ENCODE measurements at places on chromosomes 5 and 9.

GRCh38 chr9:73441890-73442818, 290.5 kb downstream of the ANXA1 start:
- DNase-seq: no peak

DNA sequence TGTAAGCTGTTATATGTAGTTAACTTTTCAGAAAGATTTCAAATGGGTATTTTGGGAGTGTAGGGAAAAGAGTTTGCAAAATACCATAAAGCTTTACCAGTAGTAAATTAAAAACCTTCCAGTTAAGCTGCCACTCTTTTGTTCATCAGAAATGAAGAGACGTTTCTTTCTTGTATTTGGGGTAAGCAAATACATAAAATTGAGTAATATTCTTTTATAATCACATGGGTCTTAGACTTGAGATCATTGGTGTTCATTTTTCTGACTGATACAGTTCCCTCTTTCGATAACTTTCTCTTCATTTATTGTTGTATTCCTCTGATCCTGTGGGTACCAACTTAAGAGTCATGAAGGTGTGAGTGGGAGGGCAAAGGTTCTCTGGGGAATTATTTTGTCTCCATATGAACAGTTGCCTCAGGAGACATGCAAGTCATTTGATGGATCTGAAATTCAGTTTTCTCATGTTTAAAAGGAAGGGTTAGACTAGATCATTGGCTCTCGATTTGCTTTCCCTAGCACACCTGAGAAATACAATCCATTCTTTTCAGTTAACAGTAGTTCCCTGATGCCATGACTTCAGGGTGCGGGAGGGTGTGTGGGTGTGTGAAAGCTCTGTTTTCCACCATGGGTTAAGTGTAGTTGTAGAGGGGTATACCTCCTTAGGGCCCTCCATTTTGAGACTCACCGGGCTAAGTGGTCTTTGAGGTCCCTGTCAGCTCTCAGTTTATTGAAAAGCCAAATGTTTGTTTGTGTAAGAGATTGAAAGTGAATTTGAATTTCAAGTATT, 47.7 kb downstream of the CNTRL start:
- no peak for DNase-seq

- peak; percentile 14 for DNase-seq
Observed at GRCh38 chr9:2158766-2159430, 143.8 kb downstream of the SMARCA2 start.

DNA sequence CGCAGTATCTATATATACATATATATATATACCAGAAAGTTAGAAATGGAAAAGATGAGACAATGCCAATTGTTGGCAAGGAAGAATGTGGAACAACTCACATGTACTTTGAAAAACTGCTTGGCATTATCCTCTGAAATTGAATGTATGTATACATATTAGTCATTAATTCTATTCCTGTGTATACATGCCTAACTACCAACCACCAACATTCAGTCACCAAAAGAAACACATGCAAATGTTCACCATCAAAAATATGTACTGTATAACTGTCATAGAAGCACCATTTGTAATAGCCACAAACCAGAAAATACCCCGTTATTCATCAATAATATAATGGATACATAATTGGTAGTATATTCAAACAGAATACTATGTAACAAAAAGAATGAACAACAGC, 330.2 kb upstream of the GRAMD2B start:
- DNase-seq: no peak

DNA sequence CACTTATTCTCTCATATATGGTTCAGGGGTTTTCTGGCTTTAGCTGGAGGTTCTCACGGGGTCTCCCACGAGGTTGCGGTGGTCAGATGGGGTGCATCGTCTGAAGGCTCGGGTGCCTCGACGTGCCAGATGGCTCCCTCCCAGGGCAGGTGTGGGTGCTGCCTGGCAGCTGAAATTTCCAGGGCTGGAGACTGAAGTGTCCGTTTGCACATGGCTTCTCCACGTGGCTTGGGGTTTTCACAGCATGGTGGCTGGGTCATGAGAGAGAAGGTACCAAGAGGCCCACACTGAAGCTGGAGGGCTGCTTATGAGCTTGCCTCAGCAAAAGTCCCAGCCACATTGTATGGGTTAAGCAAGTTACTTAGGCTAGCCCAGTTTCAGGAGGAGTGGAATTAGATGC, 218.6 kb downstream of the AGTPBP1 start:
- DNase-seq: no peak

- no peak for DNase-seq
Observed at GRCh38 chr9:32004431-32005076, 379.9 kb upstream of the ACO1 start.

- DNase-seq: peak; percentile 97
Observed at GRCh38 chr5:87944553-87945285, 323.9 kb downstream of the TMEM161B start.

- DNase-seq: no peak
Observed at GRCh38 chr9:98222885-98223691, 30.7 kb upstream of the CORO2A start.

GRCh38 chr5:32707418-32707997, 3.6 kb upstream of the NPR3 start:
- DNase-seq: no peak

DNA sequence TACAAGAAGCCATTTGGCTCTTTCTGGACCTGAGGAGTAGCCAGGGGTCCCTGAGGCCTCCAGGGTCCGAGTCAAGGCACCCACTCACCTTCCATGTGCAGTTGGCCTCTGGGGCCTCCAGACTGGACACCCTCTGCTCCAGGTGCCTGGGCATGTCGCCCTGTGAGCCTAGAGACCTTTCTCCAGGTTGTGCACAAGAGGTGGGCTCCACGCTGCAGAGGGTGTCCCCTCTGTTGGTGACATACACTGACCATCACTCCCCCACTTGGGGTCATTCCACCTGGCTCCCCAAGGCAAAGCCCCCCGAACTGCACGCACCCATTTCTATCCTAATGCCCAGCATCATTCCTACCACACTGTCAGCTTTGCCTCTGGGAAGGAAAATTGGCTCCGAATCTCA, 48.8 kb downstream of the RASGEF1C start:
- DNase-seq: no peak

- no peak for DNase-seq
Observed at GRCh38 chr5:180027459-180028089, 44.0 kb downstream of the RNF130 start.

DNA sequence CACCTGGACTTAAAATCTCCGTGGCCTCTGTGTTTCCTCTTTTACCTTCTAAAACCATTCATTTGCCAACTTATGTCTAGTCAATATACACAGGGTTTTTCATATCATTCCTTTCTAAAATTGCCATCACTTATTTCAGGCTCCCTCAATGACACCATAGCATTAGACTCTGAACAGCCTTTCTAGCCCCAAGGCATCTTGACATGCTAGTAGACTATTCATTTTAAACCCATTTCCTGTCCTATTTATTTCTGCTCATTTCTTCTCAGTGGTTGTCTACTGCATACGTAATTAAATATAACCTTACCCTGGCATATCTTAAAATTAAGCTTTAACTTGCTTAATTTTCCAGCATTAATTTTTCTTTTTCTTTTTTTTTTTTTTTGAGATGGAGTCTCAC, 83.2 kb downstream of the PHAX start:
- no peak for DNase-seq

DNA sequence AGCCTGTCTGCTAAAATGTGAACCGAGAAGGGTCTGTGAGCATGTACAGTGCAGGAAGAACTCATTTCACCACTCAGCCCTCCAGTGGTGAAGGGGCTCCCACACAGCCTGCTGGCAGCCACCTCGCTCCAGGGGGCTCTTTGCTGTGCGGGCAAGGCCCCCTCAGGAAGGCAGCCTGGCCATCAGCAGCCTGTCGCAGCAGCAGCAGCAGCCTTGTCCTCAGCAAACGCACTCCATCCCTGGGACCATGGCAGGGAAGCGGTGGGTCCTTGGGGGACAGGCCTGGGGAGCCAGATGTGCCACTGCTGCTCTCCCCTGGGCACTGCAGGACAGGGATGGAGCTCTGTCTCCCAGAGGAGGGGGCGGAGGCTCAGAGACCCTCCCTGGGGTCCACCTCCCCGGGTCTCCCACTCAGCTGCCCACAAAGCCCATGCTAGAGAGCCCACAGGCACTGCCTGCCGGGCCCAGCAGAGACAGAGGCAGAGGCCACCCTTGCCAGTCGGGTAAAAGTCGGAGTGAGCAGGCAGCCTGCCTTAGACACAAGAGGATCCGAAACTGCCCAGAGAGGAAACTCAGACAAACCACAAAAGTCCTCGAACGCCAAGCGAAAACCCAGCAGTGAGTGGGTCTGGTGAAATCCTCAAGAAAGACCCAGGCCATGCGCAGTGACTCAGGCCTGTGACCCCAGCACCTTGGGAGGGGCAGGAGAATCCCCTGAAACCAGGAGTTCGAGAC, 8.0 kb downstream of the BRD3 start:
- DNase-seq: peak; percentile 47

GRCh38 chr5:68798877-68799843, 294.7 kb upstream of the SLC30A5 start:
- DNase-seq: peak; percentile 38

DNA sequence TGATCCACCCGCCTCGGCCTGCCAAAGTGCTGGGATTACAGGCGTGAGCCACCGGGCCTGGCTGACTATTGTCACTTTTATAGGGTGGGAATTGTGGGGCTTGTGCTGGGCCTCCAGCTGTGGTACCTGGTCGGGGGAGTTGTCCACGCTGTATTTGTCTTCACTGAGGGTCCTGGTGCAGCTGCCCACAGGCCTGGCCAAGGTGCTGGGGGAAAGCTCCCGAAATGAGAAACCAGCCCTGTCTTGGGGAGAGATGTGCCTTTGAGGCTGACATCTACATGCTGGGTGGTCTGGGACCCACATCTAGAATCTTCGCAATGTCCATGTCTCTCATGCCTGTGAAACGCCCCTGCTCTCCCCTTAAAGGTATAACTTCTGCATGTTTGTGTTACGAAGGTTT, 2.6 kb downstream of the EXOC3 start:
- no peak for DNase-seq

DNA sequence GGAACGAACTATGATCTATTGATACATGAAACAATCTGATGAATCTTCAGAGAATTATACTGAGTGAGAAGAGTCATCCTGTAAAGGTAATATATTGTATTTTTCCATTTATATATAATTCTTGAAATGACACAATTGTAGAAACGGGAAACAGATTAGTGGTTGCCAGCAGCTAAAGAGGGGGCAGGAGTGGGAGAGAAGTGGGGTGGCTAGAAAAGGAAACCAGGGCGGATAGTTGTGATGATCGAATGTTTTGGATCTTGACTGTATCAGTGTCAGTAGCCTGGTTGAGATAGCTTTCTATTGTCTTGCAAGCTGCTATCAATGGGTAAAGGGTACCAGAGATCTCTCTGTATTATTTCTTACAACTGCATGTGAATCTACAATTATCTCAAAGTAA, 17.7 kb upstream of the RAPGEF1 start:
- DNase-seq: no peak

DNA sequence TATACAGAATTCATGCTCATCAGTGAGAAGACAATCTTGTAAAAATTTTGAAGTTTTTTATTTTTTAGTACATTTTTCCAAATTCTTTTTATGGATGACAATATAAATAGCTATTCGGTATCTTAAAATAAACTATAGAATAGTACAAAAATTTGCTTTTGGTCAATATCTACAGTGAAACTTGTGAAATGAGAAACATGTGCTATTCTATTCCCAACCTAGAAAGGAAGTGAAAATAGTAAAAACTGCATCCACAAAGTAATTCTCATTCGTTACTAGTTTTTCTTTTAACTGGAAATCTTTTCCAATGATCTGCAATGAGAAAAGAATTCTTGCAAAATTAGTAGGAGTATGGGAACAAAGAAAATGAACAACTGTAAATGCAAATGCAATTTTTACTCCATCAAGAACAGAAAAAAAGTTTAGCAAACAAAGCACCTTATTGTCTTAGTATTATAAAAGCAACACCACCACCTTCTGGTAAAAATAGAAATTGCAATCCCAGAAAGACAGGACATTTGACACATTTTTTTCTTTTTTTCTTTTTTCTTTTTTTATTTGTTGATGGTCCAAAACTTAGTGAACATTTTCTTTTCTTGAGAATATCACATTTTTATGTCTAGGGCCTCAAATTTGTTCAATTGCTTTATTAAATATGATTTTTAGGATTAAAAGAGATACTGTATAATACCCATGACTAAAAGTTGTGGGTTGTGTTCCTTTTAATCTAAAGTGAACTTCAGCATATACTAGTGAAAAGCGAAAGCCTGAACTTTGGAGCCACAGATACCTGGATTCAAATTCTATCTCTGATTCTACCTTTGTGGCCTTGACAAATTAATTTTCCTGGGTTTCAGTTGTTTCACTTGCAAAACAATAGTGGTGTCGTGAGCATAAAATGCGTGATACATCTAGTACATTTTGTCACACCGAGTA, 72.3 kb downstream of the SLCO4C1 start:
- DNase-seq: no peak

GRCh38 chr5:72187388-72188075, 80.3 kb downstream of the MAP1B start:
- no peak for DNase-seq

DNA sequence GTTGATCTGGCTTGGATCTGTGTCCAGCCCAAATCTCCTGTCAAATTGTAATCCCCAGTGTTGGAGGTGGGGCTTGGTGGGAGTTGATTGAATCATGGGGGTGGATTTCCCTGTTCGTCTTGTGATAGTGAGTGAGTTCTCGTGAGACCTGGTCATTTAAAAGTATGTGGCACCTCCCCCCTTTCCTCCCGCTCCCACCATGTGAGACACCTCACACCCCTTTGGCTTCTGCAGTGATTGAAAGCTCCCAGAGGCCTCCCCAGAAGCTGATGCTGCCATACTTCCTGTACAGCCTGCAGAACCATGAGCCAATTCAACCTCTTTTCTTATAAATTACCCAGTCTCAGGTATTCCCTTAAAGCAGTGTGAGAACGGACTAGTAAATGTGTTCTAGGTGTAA, 117.3 kb upstream of the PTCH1 start:
- DNase-seq: no peak

- no peak for DNase-seq
Observed at GRCh38 chr5:89372176-89372575, 489.2 kb upstream of the MEF2C start.

DNA sequence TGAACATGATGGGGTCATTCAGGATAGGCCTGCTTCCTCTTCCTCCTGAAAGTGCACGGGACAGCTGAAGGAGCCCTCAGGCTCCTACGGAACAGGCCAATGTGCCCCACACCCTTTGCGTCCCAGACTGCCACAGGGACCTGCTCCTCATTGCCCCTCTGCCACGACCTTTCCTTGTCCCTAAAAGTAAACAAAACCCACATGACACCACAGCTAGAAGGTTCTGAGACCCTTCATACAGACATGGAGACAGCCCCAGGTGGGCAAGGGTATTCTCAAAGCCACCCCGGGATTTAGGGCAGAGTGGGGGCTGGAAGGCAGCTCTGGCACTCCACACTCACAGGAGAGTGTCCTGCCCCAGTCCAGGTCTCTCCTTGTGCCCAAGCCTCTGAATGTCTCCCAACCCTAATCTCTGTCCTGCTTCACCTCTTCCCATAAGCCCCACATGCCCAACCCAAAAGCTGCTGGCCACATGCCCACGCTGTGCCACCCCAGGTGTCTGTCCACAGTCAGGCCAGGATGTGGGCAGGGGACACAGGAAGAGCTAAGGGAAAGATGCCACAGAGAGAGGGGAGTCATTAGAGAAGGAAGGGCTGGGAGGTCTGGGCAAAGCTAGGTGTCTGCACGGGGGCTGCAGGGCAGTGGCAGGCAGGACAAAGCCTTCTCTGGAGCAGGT, 800 bp downstream of the AMBP start:
- DNase-seq: no peak

- DNase-seq: no peak
Observed at GRCh38 chr5:139642891-139643871, 5.0 kb upstream of the CXXC5 start.
